ENCODE measurements at places on chromosomes 12 and 14.
A peak's percentile ranks its signal among the peaks of the same experiment; 100 is the strongest.

DNA sequence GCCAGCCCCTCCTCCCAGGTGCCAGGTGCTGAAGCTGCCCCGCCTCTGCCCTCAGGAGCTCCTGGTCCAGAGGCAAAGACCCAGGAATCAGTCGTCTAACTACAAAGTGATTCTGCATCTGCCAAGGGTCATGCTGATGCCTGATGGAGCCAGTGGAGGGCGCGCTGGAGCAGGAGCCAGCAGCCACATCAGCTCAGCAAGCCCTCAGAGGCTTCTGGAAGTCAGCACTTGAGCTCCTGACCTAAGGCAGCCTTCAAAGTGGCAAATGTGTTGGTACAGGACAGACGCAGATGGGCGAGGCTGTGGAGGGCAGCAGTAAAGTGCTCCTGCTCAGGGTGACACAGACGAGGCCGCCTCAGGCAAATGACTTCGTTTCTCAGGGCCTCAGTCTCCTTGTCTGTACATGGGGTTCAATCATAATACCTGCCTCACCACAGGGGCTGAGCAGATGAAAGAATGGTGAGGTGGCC, 10.9 kb downstream of the C12orf43 start:
- DNase-seq, result peak; percentile 53

GRCh38 chr12:131074221-131075083, 120.7 kb downstream of the ADGRD1 start:
- no peak for DNase-seq

DNA sequence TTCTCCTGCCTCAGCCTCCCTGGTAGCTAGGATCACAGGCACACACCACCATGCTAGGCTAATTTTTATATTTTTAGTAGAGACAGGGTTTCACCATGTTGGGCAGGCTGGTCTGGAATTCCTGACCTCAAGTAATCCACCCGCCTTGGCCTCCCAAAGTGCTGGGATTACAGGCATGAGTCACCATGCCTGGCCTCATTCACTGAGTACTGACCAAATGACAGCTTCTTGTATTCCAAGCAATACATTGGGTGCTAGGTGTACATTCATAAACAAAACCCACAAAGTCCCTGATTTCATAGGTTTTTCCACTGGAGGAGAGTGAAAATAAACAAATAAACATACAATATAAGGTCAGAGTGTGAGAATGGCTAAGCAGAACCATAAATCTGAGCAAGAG, 136.3 kb downstream of the HELB start:
- DNase-seq, result no peak

- peak; percentile 32 for DNase-seq
Observed at GRCh38 chr14:77603654-77604255, 12.7 kb downstream of the SPTLC2 start.

- peak; percentile 16 for DNase-seq
Observed at GRCh38 chr12:57031138-57031725, 14.9 kb upstream of the TAC3 start.

DNA sequence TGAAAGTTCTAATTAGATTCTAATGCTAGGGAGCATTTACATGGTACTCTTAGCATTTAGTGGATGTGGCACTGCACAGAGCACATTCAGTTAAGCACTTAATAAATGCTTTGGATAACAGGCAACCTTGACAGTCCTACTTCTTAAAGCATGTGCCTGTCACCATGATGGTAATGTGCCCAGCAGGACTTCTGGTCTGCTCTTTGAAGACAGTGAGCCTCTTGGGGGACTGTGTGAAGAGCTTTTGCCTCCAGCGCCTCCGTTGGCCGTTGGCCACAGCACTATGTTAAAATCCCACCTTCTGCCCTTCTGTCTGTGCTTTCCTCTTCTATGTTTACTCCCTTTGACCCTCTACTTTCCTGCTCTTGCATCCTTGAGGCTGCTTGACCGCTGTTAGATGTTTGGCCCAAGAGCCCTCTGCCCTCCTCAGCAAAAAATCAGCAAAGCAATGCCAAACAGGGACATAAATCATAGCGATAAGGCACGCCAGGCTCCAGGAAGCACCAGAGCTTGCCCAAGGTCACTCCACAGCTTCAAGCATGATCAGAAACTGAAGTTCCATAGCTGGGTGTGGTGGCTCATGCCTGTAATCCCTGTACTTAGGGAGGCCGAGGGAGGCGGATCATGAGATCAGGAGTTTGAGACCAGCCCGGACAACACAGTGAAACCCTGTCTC, 8.3 kb downstream of the CDKL1 start:
- no peak for DNase-seq

GRCh38 chr14:72518809-72519377, 375.0 kb downstream of the DPF3 start:
- DNase-seq, result peak; percentile 48

DNA sequence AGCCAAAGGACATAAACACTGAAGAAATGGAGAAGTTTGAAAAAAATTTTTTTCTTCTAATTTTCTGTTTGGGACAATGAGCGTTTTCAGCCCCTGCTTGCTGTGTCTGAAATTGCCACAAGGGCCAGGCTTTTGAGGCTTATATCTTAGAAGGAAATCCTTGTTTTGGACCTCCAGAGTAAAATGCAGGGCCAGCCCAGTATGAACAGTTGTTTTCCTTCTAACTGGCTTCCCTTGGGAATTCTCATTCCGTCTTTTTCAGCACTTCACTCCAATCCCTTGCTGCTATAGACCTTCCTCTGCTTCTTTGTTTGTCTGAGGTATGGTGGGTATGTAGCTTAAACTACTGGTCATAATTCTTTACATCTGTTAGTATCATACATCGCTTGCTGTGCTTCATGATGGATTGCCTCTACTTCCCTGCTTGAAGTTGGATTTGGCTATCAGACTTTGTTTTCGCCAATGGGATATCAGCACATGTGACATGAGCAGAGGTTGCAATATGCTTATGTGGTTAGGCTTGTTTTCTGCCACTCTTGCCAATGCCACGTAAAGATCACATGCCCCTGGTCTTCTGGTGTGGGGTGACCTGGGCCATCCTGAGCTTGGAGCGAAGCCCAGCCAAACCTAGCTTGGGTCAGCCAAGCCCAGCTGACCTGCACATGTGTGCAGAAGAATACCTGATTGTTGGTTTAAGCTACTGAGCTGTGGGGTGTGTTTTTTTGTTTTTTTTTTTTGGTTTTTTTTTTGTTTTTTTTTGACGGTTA, 64.7 kb downstream of the AVPR1A start:
- no peak for DNase-seq

DNA sequence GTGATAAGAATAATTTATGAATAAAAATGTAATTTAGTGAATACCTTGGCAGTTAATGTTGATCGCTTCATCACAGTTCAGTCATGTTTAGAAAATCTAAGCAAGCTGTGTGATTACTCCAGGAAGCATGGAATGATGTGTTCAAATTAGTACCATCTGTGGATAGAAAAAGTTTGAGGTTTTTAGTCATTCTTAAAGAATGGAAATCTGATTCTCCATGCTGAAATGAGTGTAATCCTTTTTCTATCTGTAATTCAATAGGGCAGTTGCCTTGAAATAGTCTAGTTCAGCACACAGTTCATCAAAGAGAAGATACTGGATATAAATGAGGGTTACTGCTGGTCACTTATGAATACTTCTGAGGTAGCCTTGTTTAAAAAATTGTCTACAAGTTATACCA, 127.2 kb upstream of the MYF6 start:
- DNase-seq, result no peak

DNA sequence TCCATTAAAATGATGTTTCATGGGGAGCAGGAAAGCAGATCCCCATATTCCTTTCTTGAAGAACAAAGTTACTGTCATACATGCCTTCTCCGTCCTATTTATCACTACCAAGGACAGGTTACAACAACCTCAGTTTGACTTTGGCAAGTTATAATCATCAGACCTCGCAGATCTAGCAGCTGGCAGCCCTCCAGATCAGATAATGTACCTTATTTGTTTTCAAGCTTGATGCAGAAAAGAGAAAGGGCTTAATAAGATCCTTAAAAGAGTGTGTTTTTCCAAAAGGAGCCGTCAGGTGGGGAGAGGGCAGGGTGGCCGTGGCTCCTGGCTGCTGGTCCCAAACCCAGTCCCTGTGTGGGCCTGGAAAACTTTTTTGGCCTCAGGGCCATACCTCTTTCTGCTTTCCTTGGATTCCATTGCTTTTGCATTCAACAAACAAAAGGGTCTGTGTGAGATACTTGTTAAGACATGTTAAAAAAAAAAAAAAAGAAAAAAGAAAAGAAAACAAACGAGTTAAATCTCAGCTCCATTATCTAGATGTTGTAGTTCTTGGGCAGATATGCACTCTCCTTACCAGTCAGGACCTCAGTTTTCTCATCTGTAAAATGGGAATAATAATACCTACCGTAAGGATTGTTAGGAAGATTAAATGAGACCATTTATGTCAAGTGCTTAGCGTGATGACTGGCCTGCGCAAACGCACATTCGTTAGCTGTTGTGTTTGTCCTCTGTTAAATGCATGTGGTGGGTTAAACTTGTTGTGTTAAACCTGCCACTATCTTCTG, 64.6 kb downstream of the B4GALNT3 start:
- DNase-seq, result no peak
